ENCODE measurements at places on chromosomes 7 and 10. TPM values are rescaled to one million over a fixed set of nuclear protein-coding genes. Genes with fewer than 3 reads are reported as not detected.

Gene TET1
- polyA plus RNA-seq = 11.1 TPM

Gene TBXAS1
- 4.1 TPM for polyA plus RNA-seq

DNA sequence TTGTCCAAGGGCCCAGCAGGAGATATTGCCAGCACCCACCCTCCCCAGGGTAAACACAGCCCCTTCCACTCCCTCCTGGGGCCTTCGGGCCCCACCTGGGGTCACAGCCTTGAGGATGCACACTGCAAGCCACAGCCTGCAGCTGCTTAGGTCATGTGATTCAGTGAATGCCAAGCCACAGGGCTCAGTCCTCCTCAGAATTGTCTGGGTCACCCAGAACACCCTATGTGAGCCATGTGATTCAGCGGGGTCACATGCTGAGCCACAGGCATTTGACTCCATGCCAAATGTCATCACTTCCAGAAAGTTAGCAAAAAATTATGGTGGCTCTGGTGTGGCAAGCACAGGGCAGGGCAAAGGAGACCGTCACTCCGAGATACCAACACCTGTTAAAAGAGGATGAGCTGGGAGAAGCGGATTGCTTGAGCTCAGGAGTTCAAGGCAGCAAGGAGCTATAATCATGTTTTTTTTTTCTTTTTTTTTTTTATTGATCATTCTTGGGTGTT, 17.2 kb upstream of the PSAP start:
- no peak for DNase-seq

GRCh38 chr10:79275431-79275851, 71.8 kb upstream of the PPIF start:
- DNase-seq = no peak

GRCh38 chr7:7931626-7932025, 37.0 kb upstream of the GLCCI1 start:
- no peak for DNase-seq

Measured in muscle of back (tissue), 13 donors.